Right atrium auricular region (tissue), 2 donors: ENCODE measurements at places on chromosomes 2 and 18. TPM values are rescaled to one million over a fixed set of nuclear protein-coding genes. Genes with fewer than 3 reads are reported as not detected.

DNA sequence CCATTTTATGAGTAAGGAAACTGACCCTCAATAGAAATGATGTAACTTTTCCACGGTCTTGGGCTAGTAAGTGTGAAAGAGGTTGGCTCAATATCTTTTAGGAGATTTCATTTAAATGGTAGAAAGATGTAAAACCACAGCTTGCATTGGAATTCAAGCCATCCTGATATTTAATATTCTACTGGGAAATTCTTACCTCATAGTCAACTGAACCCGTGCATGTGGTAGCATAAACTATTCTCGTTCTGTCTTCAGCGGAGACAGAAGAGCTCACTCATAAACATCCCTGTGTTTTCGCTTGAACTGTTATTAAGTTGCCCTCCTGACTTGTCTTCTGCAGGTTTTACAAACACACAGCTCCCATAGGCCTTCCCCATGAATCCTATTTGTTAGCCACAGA is 8.5 kb upstream of the SPATS2L start:
- no peak overlapping the region for H3K27ac ChIP-seq
- no peaks in the 10 kb centered on the region for H3K27me3 ChIP-seq
- no peaks in the 10 kb centered on the region for H3K36me3 ChIP-seq
- DNase-seq = no peak

Gene TEX44
- total RNA-seq = not detected

Gene YIPF4
- 16.0 TPM for total RNA-seq

GRCh38 chr2:46394649-46395510 is 84.5 kb upstream of the TMEM247 start:
- H3K4me1 ChIP-seq = no peaks in the 10 kb centered on the region
- no peaks in the 10 kb centered on the region for H3K27me3 ChIP-seq
- H3K36me3 ChIP-seq = no peaks in the 10 kb centered on the region

DNA sequence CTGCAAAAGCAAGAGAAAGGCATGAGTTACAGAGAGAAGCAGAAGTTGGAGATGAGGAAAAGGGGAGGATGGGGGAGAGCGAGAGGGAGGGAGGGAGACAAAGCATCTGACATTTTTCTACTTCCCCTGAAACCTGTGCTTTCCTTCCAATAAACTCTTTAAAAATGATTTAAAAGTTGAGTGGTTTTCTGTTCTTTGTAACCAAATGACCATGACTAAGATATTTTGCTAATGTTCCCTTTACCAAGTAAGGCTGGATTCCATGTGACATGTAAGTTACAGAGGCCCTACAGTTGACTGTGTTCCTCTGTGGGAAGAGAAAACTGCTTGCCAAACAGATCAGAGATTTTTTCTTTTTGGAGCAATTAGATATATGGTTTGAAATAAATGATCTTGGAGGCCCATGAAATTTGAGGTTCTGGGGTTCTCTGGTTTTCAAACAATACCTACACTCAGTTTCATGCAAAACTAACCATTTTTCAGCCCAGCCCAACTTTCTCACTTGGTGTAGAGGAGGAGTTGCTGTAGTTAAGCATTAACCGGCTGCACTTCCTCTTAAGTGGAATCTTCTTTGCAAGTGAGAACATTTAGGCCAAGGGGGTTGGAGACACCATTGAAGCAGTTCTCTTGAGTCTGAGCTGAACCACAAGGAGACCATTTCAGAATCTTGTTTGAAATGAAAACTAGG is 34.5 kb downstream of the INSIG2 start:
- H3K27ac ChIP-seq = peak overlapping the region; percentile 18
- no peak overlapping the region for H3K4me3 ChIP-seq
- H3K36me3 ChIP-seq = no peaks in the 10 kb centered on the region
- DNase-seq = no peak

Gene ST8SIA3
- not detected for total RNA-seq

DNA sequence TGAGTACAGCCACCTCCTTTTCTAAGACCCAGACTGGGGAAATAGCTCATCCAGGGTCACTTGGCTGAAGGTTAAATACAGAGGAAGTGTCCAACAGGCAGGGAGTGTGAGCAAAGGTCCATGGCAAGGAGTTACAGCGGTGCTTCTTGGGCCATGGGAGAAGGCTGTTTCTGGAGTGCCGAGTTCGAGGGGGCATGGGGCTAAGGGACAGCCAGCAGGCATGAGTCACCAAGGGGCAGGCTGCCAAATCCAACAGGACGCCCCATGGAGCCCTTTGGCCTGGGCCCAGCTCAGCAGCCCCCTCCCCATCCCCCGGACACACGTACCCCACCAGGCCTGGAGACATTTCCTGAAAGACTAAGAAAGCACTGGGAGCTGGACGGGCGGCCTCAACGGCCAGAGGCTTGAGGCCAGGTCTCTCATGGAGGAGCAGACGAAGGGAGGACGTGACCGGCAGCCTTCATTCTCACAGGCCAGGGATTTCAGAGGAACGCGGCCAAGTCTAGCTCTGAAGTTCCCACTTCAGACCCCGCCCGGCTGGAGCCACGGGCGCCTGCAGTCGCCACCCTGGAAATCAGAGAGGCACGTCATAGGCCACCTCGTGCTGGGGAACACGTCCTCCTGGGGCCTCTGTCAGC is 160.4 kb downstream of the SMAD7 start:
- H3K27ac ChIP-seq = peak overlapping the region; percentile 84
- no peaks in the 10 kb centered on the region for H3K27me3 ChIP-seq

GRCh38 chr2:150207979-150208378 is 279.5 kb downstream of the RND3 start:
- H3K27ac ChIP-seq = no peak overlapping the region
- no peaks in the 10 kb centered on the region for H3K27me3 ChIP-seq
- DNase-seq = no peak
- no peaks in the 10 kb centered on the region for H3K36me3 ChIP-seq
- no peak overlapping the region for H3K4me3 ChIP-seq

GRCh38 chr2:57107353-57107752 is 923.6 kb downstream of the CCDC85A start:
- no peak overlapping the region for H3K27ac ChIP-seq
- no peaks in the 10 kb centered on the region for H3K36me3 ChIP-seq
- no peak overlapping the region for H3K4me3 ChIP-seq
- H3K4me1 ChIP-seq = no peaks in the 10 kb centered on the region

- no peaks in the 10 kb centered on the region for H3K4me1 ChIP-seq
- no peaks in the 10 kb centered on the region for H3K27me3 ChIP-seq
- peak overlapping the region; percentile 48 for H3K27ac ChIP-seq
- no peaks in the 10 kb centered on the region for H3K36me3 ChIP-seq
- no peak overlapping the region for H3K4me3 ChIP-seq
- DNase-seq = no peak
These were observed 89.0 kb downstream of the ZNF521 start for GRCh38 chr18:25262920-25263319.

- no peak for DNase-seq
- H3K36me3 ChIP-seq = no peaks in the 10 kb centered on the region
- H3K4me3 ChIP-seq = no peak overlapping the region
- no peak overlapping the region for H3K27ac ChIP-seq
These were observed 53.8 kb downstream of the MYO1B start for GRCh38 chr2:191299010-191299409.

DNA sequence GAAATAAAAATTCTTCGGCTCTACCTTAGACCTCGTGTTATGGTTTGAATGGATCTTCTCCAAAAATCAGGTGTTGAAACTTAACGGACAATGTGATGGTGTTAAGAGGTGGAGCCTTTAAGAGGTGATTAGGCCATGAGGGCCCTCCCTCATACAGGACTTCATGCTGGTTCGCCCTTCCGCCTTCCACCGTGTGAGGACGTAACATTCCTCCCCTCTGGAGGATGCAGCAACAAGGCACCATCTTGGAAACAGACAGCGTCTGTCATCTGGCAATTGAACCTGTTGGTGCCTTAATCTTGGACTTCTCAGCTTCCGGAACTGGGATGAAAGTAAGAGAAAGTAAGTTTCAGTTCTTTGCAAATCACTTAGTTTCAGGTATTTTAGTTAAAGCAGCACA is 126.3 kb upstream of the SPRED2 start:
- DNase-seq = no peak
- no peaks in the 10 kb centered on the region for H3K27me3 ChIP-seq
- H3K27ac ChIP-seq = no peak overlapping the region
- no peaks in the 10 kb centered on the region for H3K36me3 ChIP-seq

DNA sequence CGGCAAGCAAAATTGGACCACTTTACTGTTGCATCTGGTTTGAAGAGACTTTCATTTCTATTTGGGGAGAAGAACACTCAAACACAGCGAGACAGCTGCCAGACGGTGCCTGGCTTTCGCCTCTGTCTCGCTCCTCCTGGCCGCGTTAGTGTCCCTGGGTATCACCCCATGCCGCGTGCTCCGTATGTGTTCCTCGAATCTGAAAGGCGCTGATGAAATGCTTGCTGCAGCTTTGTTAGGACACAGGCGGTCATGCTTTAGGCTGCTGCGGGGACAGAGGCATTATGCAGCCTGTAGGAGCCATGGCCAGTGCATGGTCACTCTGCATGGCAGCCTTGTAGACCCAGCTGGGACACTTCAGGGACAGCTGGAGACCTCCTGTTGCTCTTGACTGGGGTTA is 53.9 kb downstream of the LDLRAD4 start:
- no peaks in the 10 kb centered on the region for H3K36me3 ChIP-seq
- no peak for DNase-seq
- H3K27ac ChIP-seq = peak overlapping the region; percentile 68
- H3K4me1 ChIP-seq = no peaks in the 10 kb centered on the region

Gene GALNT14
- 0.15 TPM for total RNA-seq

DNA sequence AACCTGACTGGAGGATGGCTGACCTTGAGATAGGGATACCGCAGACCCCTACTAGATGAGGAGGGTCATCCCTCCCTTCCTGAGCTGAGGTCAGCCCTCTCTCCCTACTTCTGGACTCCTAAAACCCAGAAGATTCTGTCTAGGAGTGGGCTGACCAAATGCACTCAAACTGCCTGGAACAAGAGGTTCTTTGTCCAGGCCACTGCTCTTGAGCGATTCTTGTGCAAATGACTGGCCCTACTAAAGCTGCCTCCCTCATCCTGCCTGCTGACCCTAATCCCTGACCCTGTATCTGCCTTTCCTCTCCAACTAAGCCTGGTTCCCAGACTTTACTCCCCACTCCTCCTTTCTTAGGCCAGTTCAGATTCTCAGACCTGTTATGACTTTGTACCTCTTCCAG is 56.2 kb downstream of the EFR3B start:
- H3K4me3 ChIP-seq = no peak overlapping the region
- peaks cover 18% of the 10 kb centered on the region for H3K4me1 ChIP-seq
- no peaks in the 10 kb centered on the region for H3K36me3 ChIP-seq
- DNase-seq = no peak
- no peaks in the 10 kb centered on the region for H3K27me3 ChIP-seq

DNA sequence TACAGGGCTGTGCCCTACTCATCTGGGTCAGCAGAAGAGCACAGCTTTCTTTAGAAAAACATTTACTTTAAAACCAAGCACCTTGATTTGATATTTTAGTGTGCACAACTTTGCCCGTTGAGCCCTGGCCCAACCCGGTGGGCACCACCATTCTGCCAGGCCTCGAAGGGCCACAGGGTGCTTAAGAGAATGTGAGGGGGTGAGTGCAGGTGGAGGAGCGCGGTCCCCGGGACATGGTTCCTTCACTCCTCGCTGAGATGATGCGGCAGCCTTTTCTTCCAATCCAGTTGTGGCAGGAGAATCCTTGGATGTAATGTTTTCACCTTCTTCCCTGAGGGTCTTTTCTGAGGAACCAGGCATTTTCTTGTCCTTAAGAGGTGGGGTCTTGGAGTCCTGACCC is 119.0 kb downstream of the RPIA start:
- no peaks in the 10 kb centered on the region for H3K4me1 ChIP-seq
- H3K36me3 ChIP-seq = no peaks in the 10 kb centered on the region
- no peak overlapping the region for H3K4me3 ChIP-seq
- no peak overlapping the region for H3K27ac ChIP-seq

Gene GRHL1
- total RNA-seq = 1.3 TPM

DNA sequence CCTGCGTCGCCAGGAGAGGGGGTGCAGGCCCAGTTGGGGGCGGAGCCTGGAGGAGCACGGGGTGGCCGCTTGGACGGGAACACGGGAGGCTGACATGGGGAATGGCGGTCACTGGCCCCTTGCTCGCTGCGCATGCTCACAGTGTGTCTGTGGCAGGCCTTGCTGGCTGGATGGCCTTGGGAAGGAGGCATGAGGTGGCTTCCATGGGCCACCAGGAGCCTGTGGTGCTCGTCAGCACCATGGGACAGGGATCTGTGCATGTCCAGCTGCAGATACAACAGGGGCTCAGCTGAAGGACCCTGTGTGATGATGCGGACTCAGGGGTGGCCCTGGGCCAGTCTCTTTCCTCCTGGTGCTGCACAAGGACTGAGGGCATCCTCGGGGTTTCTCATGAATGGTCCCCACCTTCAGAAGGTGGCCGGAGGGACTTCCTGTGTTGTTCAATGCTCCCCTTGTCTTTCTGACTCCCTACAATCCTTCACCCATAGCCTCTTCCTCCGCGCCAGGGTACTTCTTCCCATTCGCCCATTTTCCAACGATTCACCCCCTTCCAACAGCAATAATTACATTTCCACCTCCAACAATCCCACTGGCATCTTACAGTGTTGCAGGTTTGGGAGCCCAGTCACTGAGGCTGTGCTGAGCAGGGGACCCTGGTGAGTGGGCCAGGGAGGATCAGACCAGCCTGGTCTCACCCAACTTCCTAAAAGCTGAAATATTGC is 3.4 kb upstream of the SP140L start:
- H3K4me1 ChIP-seq = no peaks in the 10 kb centered on the region
- no peak for DNase-seq
- H3K27ac ChIP-seq = no peak overlapping the region
- H3K36me3 ChIP-seq = no peaks in the 10 kb centered on the region

DNA sequence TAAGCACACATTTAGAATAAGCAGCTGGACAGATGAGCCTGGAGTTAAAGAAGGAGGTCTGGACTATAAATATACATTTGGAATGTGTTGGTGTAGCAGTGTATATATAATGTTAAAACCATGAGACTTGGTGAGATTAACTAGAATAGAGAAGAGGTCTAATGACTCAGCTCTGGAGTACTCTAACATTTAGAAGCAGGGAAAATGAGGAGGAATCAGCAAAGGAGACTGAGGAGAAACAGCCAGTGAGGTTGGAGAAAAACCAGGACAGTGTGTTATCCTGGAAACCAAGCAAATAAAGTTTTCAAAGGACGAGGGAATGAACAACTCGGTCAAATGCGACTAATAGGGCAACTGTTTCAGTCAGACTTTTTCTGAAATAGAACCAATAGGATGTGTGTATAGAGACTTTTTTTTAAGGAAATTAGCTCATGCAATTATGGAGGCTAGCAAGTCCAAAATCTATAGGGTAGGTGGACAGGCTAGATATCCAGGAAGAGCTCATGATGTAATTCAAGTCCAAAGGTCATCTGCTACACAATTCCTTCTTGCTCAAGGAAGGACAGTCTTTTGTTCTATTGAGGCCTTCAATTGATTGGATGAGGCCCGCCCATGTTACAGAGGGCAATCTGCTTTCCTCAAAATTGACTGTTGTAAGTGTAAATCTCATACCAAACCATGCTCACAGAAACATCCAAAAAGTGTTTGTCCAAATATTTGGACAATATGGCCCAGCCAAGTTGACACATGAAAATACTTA is 10.8 kb upstream of the SESTD1 start:
- H3K4me3 ChIP-seq = no peak overlapping the region
- H3K36me3 ChIP-seq = no peaks in the 10 kb centered on the region
- no peak for DNase-seq
